ENCODE measurements at places on chromosomes 13 and 19.

DNA sequence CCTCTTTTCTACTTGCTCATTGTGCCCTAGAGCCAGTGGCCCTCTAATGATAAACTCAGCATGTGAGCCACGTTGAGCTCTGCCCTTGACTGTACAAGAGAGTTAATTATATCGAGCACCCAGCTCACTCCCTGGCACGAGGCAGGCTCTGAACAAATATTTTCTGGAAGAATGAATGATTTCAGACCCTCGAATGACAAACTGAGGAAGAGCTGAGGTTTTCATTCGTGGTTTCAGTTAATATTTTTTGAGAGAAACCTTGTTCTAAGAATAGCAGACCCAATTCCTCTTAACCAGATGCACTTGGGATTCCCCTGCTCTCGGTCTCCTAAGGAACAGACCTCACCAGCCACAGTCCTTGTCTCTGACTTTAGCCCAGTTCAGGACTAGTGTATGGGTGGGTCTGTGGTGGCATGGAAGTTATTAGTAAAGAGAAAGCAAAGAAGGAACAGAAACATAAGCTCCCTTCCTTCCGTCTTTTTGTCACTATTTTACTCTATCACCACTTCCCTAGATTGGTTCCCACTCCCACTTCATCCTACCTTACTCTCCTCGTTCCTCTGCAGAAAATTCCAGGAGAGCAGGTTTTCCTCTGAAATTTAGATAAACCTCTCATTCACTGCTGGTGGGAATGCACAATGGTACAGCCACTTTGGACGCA, 22.1 kb upstream of the WDFY2 start:
- DNase-seq: no peak

DNA sequence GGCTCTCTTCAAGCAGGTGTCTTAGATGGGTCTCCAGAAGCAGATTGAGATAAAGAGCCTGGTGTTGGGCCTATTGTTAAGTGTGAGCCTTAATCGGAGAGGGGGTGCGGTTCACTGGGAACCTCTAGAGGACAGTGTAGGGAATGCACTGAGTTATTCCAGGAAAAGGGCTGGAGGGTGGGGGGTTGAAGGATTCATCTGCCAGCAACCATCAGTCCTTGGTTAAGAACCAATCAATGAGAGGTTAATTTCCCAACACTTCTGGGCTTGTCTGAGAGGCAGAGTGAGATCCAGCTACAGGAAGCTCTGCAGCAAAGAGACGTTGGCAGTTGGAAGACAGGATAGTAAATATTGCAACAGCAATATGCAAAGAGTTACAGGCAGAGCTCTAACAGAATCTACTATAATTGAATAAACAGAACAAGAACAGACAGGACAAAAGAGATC, 28.7 kb downstream of the CYP4F2 start:
- peak; percentile 49 for DNase-seq

- no peak for DNase-seq
These were observed 82.2 kb downstream of the SLC7A1 start for GRCh38 chr13:29513002-29513980.

GRCh38 chr13:78187781-78188180, 269.1 kb upstream of the EDNRB start:
- DNase-seq: no peak

GRCh38 chr19:43720936-43721335, 5.1 kb downstream of the IRGC start:
- no peak for DNase-seq

GRCh38 chr13:100273552-100273951, 184.7 kb downstream of the PCCA start:
- DNase-seq: no peak

DNA sequence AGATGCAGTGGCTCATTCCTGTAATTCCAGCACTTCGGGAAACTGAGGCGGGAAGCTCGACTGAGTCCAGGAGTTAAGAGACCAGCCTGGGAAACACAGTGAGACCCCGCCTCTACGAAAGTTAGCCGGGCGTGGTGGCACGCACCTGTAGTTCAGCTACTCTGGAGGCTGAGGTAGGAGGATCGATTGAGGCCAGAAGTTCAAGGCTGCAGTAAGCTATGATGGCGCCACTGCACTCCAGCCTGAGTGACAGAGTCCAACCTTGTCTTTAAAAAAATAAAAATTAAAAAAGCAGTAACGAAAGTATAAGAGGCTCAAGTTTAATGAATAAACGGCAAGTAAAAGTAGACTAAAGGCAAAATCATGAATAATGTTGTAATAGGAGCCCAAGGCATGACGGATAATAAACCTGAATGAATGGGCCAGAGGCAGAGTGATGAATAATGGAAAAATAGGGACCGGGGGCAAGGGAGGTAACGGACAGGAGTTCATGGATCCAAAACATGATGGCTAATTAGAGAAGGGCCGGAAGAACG, 1.2 kb upstream of the TOMM40 start:
- no peak for DNase-seq

DNA sequence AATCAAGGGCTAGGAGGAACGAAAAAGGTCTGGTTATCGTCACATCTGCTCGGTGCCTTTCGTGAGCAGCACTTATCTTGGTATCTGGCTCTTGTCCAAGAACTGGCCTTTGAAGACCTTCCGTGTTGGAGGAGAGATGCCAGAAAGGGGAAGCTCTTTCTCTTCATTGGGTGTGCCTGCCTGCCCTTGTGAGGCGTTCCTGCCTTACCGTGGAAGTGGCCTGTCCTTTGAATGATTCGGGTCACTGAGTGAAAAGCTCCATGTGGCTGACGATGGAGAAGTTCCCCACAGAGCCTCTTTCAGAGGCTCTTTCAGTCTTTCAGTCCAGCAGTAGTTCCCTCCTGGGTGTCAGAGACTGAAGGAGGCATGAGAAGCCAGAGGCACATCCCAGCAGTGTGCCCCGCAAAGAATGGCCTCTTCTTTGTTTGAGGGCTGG, 121.5 kb upstream of the SLC10A2 start:
- no peak for DNase-seq

DNA sequence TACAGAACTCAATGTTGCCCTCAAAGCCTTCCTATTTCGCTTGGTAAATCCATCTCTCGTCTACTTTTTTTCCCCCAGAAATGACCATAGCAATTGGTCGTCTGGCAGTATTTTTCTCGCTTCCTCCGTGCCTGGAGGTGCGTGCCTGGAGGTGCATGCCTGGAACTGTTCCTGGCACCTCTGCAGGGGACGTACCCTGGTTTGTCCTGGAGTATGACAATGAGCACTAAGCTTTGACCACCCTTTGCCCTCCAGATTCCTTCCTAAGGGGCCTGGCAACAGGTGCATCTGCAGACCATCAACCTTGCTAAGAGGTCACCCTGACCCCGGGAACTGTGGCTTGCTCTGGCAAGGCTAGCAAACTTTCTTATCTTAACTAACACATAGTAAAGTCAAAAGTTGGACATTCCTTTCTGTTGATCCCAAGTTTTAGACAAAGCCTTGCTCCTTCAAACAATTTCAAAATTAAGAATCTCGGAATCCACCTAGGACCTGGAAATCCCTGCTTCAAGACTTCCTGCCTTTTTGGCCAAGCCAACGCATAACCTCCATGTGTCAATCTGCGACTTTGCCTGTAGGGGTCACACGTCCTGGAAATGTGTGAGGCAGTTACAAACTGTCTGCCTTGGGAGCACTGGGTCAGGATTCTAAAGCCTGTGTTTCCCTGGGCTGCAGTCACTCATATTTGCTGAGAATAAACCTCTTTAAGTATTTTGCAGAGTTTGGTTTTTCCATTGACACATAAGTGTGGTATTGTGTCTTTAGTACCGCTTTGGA, 28.8 kb upstream of the TUBGCP3 start:
- peak; percentile 46 for DNase-seq

- DNase-seq: peak; percentile 76
These were observed 14.0 kb upstream of the TUBB4A start for GRCh38 chr19:6516018-6516658.

- no peak for DNase-seq
These were observed 159.8 kb downstream of the IRS2 start for GRCh38 chr13:109626386-109627171.

Data from activated CD4-positive, alpha-beta T cell treated with anti-CD3 and anti-CD28 coated beads, Interleukin-2, amount 10 ng/mL, durations not matched to agents 7 days and 5 days (primary cell).